Non-pigmented ciliary epithelial cell (primary cell): ENCODE measurements at places on chromosomes 16 and 17.

DNA sequence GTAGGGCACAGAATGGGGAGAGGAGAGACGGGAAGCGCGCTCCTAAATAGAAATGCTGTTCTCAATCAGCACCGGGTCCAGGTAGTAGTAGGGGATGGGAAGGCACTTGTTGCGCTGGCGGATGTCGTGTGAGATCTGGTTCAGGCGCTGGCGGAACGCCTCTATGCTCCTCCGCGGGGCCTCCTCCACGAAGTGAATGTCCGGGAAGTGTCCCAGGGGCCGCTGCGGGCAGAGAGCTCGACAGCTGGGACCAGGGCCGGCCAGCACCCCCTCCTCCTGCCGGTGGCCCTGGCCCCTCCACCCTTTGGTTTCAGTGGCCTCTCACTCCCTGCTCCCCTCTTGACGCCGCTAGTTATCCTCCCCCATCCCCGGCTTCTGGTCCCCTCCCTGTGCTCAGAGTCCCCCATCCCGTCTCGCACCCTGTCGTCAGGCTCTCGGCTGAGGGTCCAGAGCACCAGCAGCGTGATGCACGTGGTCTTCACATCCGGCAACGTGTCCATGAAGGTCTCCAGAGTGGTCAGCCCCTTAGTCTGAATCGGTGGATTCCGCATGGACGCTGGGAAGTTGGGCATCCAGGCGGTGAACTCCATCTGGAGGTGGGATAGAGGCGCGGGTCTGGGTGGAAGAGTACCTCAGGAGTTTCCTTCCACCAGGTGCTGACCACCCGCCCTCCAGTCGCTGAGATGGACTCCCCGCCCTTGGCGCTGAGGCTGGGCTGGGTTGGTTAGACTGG lies 14.6 kb downstream of the ALOX12B start:
- DNase-seq: no peak

- DNase-seq: peak; percentile 78
Observed at GRCh38 chr17:77124192-77124889, 16.4 kb upstream of the SEC14L1 start.

DNA sequence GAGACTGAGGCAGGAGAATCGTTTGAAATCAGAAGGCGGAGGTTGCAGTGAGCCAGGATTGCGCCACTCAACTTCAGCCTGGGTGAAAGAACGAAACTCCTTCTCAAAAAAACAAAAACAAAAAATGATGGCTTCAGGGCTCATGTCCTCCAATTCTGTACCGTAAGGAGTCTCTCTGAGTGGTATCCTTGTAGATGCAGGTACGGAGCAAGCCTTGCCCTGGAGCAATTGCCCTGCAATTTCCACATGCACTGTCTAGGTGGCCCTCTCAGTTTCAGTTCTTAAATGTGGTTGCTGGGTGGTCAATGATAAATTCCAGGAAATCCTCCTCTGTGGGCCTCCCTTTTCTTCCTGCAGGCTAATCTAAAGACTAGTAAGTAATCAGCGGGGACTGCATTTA lies 10.6 kb downstream of the TMEM238L start:
- no peak for DNase-seq

DNA sequence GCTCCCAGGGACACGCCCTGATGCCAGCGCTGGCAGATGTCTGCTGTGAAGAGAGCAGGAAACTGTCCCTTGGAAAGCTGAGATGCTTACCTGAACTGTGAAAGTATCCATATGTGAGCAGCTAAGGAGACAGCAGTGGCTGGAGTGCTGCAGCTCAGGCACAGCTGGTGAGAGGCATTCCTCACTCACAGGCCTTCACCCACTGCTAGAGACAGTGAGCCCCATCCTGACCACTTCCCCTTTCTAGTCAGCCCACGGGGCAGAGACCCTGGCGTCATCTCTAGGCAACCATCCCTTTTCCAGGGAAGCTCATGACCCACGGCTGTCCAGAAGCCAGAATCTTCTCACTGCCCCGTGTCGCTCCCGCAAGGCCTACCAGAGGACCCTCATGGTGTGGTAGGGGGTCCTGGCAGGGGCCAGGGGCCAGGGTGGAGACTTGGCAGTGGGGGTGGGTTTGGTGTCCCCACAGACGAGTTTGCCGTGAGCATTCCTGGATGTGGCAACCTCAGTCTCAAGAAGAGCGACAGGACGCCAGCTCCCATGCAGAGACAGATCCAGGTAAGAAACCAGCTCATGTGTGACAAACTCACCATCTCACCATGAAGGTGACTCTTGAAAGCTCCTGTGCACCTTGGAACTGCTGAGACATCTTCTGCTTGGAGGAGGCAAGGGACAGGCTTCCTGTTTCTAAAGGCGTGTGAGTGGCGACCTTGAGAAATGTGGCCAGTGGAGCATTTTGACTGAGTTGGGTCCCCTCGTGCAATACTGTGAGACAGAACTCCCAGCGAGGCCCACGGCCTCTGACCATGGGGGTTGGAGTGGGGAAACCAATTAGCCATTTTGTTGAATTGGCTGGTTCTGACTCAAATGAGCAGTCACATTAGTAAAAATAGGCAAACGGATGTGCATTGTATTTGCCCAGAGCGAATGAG lies at the start of gene SCIMP:
SCIMP (minus strand) TSS at position 216 of the 932 bp plus-strand sequence; CDS start at position 111, 105 bp downstream.
- DNase-seq: no peak

DNA sequence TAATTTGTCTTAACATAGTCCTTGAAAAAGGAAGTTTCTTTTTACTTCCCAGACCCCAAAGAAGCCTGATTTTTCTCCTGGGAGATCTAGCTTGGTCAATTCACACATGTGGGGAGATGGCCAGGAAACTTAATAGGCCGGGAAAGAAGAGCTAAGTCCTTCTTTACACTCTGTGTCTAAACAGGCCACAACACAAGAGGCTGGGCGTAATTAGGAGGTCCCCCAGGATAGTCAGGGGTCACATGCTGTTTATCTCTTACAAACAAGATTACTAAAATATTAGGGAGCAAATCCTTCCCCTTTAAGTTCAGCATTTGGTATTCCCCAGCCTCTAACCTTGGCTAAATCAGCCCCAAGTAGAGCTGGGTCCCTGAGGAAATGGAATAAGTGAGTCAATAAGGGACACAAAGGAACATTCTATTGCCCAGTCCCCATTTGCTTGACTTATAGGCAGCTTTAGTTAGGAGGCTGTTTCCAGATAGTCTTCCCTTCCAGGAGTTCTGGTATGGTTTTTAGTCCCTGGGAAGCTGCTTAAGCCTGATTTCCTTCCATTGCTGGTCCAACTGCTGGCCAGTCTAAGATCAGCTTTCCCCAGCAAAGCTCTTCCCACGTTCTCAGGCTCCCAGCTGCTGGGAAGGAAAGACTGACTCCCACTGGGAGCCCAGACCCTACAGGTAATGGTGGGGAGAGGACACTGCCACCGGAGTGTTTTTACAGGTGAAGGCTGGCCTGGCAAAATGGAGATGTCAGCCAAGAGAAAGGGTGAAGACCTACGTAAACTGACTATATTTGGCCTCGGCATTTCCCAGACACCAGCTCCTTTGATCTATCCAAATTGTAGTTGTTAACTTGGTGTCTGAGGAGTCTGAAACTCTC lies 14.1 kb upstream of the HOXB9 start:
- no peak for DNase-seq

- DNase-seq: no peak
Observed at GRCh38 chr17:46876353-46876887, 25.0 kb downstream of the WNT9B start.

DNA sequence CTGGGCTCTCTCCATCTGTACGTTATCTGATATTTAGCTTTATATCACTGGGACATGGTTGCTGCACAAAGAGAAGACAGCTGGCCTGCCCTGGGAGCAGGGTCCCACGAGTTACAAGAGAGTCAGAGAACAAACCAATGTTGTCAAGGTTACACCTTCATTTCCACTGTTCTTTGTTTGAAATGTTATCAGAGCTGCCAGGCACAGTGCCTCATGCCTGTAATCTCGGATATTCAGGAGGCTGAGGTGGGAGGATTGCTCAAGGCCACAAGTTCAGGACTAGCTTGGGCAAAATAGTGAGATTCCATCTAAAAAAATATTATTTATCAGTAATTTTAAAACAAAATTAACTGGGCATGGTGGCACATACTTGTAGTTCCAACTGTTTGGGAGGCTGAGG lies 34.6 kb downstream of the ATP6V0A1 start:
- no peak for DNase-seq

DNA sequence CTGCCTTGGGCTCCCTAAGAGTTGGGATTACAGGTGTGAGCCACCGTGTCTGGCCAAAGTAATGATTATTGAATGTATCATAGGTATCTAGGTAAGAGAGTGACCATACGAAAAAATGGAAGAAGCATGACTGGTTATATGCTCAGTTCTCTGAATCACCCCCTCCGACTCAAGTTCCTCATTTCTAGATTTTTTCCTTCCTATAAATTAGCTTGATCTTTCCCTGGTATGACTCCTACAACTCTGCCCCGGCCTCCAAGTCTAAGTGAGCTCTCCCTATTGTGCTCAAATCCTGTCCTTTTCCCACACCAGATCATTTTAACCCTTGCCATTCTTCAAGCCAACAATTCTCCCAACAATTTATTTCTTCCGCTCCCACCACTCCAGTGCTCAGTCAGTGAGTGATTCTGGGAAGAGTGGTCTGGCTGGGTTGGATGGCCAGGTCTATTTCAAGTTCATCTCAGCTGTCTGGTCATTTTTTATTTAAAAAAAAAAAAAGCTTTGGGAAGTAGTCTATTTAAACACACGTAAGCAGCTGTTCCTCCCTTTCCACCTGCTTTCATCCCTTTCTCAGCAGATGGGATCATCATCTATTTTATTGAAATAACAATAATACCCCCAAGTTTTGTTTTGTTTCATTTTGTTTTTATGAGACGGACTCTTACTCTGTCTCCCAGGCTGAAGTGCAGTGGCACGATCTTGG lies 120.2 kb upstream of the HS3ST2 start:
- no peak for DNase-seq
